Muscle of arm (tissue), 14 donors: ENCODE measurements at places on chromosomes 4 and X. TPM values are rescaled to one million over a fixed set of nuclear protein-coding genes. Genes with fewer than 3 reads are reported as not detected.

Gene AFF2
- polyA plus RNA-seq: 0.96 TPM

Gene ABRAXAS1
- polyA plus RNA-seq: 31.0 TPM

- peak; percentile 19 for DNase-seq
These were observed 1.1 kb downstream of the XIAP start for GRCh38 chrX:123860983-123861382.

DNA sequence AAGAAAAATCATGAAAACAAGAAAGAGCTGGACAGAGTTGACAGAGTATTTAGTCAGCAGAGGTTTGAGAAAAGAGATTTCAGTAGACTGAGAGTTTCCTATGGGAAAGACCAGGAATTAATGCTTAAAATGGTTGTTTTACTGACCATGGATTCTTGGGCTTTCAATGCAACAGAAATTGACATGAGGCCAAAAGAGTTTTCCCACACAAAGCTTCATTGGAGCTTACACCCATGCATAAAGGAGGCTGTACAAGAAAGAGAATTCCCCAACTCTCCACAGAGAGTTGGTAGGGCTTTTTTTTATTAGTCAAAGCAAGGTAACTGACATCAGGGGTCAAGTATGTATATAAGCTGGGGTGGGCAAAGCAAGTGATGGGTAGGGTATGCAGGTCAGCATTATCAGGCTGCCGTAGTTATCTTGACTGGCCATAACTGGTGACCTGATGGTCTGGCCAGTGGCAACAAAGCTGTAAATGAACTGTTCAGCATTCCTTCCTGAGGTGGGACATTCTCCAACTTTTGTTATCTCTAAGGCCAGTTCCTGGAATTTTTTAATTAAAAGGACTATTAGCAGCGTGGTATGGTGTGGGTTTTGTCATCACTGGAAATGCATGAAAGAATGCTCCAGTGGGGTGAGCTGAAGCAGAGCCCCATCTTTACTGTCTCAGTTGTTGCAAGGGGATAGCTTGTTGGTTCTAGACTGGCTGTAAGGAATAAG lies 117.0 kb downstream of the ADAM29 start:
- no peak for DNase-seq

Gene FRMPD3
- 0.22 TPM for polyA plus RNA-seq

- DNase-seq: no peak
These were observed 11.0 kb downstream of the ATP5ME start for GRCh38 chr4:663046-663437.
